ENCODE measurements at places on chromosomes 7 and 10.

DNA sequence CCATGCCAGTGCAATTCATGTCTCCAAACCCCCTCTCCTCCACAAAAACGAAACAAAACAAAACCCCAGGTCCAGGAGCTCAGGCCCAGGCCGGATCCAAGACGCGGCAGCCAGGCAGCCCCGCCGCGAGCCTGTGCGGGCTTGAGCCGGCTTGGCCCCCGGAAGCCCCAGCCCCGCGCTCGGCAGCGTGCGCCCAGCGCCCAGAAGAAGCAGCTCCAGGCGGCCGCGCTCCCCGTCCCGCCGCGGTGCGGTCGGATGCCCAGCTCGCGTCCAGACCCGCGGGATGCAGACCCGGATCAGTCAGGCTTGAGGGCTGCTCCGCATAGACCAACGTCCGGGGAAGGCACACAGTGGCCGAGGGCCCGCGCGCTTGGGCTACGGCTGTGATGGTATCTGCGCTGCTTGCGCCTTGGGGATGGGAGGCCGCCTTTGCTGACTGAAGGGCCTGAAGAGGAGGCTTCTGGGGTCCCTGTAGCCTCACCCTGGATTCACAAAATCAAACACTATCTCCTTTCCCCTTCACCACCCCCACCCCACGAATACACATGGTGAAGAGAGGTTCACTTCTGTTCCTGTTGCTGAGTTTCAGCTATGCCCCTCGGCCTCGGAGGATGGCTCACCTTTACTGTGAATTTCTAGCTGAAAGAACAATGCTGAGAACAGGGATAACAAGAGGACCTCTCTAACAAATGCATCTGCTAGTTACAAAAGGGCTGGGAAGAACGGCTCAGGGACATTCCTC, 79.9 kb upstream of the EN2 start:
- DNase-seq, result peak; percentile 21

DNA sequence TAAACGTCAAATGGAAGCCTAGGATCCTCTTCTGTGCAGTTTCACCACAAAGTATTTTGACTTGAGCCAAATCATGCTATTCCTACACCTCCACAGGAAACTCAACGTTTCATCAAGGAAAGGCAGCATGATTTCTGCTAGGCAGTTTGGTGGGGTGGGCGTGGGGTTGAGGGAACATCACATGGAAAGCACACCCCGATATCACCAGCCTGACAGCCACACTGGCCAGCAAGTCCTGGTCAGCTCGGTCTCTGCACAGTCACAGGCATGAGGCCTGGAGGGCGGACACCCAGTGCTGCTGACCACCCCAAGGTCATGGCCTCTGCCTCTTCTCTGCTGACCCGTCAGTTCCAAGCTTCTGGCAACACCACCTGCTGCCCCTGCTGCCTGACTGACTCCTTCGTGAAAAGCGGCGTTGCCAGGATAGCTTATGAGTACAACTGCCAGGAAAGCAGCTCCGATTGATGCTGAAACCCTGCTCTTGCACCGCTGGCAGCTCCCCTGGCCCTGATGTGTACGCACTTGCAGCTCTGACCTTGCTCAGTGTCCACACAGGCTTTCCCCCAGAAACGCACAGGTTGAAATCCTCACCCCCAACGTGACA, 171.5 kb downstream of the DIP2C start:
- no peak for DNase-seq

GRCh38 chr10:47239211-47239610, 60.8 kb upstream of the GDF10 start:
- no peak for DNase-seq

DNA sequence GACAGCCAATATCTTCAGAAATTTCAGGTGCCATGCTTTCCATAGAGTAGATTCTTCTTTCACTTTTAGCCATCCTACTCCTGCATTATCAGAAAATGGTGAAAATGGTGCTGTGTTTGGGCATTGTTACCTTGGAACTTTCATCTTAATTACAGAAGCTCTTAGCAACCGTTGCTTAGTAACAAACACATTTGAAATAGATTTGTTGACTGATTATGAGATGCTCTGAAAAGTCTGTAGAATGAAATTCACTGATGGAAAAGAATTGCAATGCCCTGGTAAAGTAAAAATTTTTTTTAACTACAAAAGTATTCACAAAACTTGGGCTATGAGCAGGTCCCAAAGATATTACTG, 249.3 kb upstream of the NEBL start:
- DNase-seq, result no peak

DNA sequence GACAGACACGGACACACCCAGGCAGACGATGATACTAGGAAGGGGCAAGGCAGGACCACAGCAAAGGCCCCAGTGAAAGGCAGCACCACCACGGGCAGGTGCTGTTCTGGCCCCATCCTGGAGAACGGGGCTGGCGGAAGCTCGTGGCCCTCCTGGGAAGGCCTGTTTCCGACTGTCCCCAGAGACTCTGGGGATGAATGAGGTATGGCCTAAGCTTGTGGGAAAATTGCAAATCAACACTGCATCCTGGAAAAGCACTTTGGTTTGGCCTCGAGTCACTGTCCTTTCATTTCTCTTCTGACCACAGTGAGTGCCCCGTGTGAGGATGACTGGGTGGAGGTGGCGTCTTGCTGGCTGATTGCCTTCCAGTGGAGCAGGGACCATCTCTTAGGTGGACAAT, 81.6 kb upstream of the ANLN start:
- peak; percentile 59 for DNase-seq

DNA sequence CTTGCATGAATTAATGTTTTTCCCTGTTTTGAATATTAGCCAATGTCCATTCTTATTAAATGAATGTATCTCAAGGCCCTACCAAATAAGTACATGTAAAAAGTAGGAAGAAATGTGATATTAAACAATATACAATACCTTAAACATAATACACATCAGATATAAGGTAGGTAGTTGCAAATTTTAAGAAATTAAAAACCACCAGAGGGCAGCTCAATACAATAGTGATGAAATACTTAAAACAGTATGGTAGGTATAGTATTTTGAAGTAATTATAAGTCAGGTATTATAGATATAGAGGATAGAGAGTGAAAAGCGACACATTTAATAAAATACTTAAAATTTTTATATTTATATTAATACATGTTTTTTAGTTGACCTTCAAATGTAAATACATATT, 43.6 kb upstream of the CDK14 start:
- peak; percentile 4 for DNase-seq

DNA sequence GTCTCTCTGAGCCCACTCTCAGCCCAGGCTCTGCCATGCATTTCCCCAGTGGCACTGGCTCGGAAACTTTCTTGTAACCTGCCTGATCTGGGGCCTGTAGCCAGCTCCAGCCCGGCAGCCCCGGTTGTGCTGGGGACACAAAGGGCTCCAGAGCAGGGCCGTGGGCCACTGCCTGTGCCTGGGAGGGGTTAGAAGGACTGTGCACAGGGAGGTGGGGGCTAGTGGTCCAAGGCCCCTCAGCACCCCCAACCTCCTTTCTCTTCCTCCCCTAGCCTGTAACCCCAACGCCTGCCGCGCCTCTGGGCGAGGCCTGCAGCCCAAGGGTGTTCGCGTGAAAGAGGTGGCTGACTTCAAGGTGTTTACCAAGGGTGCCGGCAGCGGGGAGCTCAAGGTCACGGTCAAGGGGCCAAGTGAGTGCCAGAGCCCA, 9.6 kb downstream of the FLNC start:
- no peak for DNase-seq

GRCh38 chr10:5638494-5638893, 27.9 kb downstream of the ASB13 start:
- no peak for DNase-seq

DNA sequence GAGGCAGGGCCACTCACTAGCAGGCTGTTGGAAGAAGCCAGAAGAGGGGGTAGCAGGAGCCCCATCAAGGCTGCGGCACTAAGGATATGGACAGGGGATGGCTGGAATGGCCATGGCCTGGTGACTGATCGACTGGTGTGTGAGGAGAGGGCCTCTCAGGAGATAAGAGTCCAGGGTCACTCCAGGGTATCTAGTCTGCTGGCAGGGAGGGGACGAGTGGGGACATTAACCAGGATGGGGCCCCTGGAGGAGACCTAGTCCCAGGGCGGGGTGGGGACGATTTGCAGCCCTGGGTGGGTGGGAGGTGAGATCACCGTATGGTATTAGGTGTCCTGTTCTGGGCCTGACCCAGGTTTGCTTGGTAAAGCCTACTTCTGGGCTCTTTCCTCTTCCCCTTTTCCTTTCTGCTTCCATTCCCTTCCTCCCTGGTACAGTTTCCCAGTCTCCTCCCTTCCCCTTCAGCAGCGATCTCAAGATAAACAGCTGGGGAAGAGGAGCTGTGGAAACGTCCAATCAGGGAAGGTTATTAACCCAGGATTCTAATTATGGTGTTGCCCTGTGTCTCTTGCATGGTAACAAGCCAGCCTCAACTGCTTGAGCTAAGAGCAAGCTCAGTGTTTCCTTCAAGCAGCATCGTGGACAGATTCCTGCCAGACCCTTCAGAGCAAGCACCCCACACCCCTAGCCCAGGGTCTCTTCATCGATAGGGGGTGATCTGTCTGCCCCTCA, 233.2 kb downstream of the RPS24 start:
- peak; percentile 30 for DNase-seq

- DNase-seq, result no peak
These were observed 243.5 kb downstream of the MAD1L1 start for GRCh38 chr7:1989049-1989860.

DNA sequence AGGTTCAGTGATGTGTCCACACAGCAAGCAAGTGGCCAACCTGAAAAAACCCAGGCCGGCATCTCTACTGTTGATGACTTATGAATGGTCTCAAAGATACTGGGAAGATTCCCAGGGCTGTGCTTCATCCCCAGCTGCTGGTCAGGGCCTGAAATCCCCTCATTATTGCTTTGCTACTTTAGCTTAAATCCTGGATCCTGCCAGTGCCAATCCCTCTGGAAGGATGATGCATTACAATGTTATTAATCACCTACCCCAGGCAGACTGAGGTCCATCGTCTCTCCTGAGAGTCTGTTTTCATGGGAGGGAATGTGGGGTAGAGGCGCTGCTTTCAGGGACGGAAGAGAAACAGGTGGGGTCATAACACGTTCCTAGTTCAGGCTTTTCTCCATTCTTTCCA, 371.6 kb downstream of the RPS24 start:
- peak; percentile 64 for DNase-seq

GRCh38 chr10:3889961-3890522, 105.0 kb upstream of the KLF6 start:
- peak; percentile 93 for DNase-seq

- no peak for DNase-seq
These were observed 7.3 kb downstream of the TSPAN15 start for GRCh38 chr10:69458430-69459100.

GRCh38 chr10:8410506-8410905, 356.0 kb downstream of the GATA3 start:
- DNase-seq, result no peak

GRCh38 chr10:63007112-63007511, 126.0 kb upstream of the NRBF2 start:
- DNase-seq, result no peak

Data from fibroblast of skin of back (primary cell).